ENCODE measurements at places on chromosomes 7 and 10.
A peak's percentile ranks its signal among the peaks of the same experiment; 100 is the strongest.

- DNase-seq, result no peak
Measured at GRCh38 chr10:88853155-88853881, 1.7 kb upstream of the ANKRD22 start.

- no peak for DNase-seq
Measured at GRCh38 chr7:130554481-130554880, 62.6 kb downstream of the MEST start.

DNA sequence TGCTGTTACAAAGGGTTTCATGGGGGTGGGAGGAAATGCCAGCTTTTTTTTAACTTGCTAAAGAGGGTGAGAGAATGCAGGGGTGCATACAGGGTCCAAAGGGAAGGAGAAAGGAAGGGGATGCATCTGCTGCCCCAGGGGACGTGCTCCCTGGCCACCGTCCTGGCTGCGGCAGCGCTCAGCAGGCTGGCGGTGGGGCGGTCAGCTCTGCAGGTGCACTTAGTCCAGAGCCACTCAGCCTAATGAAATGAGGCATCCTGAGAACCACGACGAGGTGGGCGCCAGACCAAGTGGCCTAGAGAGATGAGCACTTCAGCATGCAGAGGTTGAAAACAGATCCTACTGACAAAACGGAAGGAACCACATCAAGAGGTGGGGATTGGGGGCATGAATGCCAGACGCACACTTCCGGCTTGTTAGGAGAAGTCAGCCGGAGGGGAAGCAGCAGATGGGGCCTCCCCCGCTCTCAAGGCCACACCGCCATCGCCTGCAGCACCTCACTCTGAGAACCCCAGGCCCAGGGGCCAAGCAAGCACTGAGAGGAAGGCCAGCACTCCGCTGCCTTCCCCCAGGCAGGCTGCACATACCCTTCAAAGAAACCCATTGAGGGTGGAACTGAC is 94.5 kb downstream of the MAD1L1 start:
- no peak for DNase-seq

GRCh38 chr10:29583674-29584073 is 51.1 kb downstream of the SVIL start:
- no peak for DNase-seq

- DNase-seq, result no peak
Measured at GRCh38 chr7:132655131-132655727, 79.0 kb upstream of the PLXNA4 start.

- DNase-seq, result no peak
Measured at GRCh38 chr7:66930341-66930740, 9.3 kb downstream of the TMEM248 start.

GRCh38 chr7:155097338-155097737 is 27.2 kb downstream of the HTR5A start:
- DNase-seq, result no peak

- peak; percentile 60 for DNase-seq
Measured at GRCh38 chr7:100694098-100694745, at the start of gene GIGYF1. Gene GIGYF1 (minus strand): TSS chr7:100694250. CDS start chr7:100688238, 6,012 bp downstream.
